T-helper 9 cell (primary cell): ENCODE measurements at places on chromosomes 1 and 21.

- no peak for DNase-seq
These were observed 11.0 kb downstream of the PRKAA2 start for GRCh38 chr1:56655991-56656613.

- DNase-seq = no peak
These were observed 3.5 kb upstream of the MKNK1 start for GRCh38 chr1:46607345-46608130.

DNA sequence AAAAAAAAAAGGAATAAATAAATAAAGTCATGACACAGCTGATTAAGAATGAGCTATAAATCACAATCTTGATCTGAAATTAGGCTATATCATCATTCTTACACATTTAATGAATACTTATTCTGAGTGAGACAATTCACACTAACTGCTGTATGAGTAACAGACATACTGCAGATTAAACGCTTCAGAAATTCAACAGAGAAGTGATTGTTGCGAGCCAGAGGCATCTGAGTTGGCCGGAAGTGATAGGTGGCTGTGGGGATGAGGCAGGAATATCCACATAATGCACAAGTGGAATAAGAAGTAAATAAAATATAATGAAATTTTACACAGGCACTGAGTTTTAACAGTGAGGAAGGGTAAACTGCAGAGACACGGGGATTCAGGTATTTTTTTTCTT, 142.4 kb downstream of the APP start:
- DNase-seq = no peak

- no peak for DNase-seq
These were observed 5.1 kb downstream of the KCNJ9 start for GRCh38 chr1:160086456-160086892.

GRCh38 chr1:232529747-232530146, 100.2 kb downstream of the SIPA1L2 start:
- DNase-seq = no peak

- DNase-seq = no peak
These were observed 15.0 kb upstream of the SLC2A7 start for GRCh38 chr1:9041116-9041779.

GRCh38 chr1:3656450-3657095, 4.3 kb downstream of the TP73 start:
- no peak for DNase-seq

GRCh38 chr1:6198646-6199297, 623 bp downstream of the RPL22 start:
- no peak for DNase-seq

DNA sequence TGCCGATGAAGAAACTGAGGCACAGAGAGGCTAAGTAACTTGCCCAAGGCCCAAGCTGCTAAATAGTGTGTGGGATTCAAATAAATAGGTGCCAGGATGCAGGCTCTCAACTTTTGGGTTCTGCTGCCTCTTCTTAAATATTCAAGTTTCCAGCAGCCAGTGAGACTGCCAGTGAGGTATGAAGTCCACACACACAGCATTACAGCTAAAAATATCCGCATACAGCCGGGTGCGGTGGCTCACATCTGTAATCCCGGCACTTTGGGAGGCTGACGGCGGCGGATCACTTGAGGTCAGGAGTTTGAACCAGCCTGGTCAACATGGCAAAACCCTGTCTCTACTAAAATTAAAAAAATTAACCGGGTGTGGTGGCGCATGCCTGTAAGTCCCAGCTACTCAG, 78.4 kb upstream of the DIRAS3 start:
- no peak for DNase-seq
